NCI-H510A treated with DMSO at 0.1 percent for 48 hours (cell line): ENCODE measurements at places on chromosomes 11 and 22.

DNA sequence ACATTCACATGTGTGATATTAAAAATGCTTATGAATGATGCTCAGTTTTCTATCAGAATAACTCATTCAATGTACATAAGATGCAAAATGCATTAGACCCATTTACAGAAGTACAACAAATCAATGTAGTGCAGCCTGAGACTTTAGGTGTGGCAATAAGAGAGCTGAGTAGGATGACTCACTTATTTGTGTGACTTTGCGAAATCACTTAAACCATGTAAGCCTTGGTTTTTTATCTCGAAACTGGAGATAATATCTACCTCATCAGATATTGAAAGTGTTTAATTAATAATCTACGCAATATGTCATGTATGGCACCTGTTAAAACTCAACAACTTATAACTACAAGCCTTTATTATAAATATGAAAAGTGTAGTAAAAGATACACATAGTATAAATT, 105.7 kb upstream of the LUZP2 start:
- DNase-seq, result no peak

DNA sequence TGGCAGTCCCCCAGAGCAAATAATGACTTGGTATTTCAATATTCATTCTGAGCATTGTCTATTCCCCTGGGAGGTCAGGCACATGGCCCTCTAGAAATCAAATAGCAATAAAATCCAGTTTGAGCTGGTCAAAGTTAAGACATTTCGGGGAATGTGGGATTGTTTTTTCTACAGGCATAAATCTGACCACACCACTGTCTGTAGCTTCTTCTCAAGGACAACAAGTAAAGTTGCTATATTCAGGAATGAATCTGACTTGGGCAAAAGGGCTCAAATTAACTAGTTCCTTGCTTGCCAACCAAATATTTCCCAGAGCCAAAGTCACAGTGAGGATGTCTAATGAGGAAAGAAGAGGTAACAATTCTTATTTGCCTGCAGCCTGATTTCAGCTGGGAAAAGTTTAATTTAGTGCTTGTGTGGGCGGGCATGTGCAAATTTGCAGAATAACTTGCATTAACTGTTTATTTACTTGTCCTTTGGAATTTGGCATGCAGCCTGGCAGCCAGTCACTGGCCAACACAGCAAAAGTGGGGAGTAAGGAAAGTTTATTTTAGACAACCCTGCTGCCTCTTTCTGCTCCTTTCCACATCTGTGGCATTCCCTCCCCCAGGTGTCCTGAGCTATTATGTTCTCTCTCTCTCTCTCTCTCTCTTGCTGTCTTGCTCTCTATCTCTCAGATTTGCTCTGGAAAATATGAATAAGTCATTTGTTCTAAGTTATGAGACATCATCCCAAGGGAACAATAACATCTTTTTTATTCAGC, 51.2 kb upstream of the ARHGAP20 start:
- DNase-seq, result no peak

GRCh38 chr11:78898266-78898775, 323.7 kb upstream of the NARS2 start:
- DNase-seq, result peak; percentile 41

GRCh38 chr11:18332302-18332701, 9.9 kb downstream of the GTF2H1 start:
- no peak for DNase-seq

GRCh38 chr11:47183969-47184368, 2.3 kb downstream of the PACSIN3 start:
- DNase-seq, result no peak

GRCh38 chr11:109338131-109338530, 83.9 kb upstream of the C11orf87 start:
- DNase-seq, result no peak

DNA sequence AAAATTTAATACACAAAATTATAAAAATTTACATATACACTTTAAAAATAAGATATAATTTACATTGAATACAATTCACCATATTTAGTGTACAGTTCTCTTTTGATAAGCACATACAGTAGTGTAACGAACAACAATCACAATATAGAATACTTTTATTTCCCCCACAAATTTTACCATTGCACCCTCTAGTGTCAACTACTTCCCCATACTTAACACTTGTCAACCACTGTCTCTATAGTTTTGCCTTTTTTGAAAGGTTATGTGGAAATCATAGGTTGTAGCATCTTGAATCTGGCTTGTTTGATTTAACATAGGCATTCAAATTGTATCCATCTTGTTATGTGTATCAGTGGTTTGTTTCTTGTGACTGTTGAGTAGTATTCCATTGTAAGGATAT, 21.3 kb upstream of the PANX1 start:
- DNase-seq, result no peak

DNA sequence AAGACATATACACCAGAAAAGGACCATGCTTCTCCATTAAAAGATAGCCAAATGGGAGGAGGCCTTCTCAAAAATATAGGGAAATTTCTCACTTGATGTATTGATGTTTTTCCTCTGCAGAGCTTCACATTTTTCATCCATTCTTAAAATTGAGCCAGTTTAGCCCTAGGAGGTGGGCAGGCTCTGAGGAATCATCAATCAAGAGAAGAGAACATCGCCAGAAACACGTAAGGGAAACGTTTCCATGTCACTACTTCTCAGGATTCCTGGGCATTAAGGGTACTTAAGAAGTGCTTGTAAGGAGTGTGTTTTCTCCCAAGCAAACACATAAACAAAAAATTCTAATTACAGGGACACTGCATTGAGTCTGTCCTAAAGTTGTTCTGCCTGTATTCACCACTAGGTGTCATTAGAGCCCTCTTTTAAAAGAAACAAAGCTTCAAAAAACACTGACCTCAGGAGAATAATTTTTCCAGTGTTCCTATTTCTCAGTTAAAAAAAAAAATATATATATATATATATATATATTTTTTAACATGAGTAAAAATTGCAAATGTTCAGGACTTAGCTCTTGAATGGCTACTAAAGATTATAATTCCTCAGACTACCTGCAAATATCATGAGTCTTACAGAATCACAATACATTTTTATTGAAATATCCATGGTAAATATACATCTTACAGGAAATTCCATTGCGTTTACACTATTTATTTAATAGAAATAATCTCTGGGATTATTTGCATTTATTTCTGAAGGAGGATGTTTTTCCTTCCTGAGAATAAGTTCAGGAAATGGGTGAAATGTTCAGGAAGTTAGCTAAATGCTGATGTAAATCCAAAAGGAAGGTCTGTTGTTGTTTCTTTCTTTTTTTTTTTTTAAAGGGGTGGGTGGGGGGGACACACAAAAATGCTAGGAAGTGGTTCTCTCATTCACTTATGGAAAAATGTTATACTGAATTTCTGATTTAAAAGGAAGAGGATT, 16.0 kb downstream of the FZD4 start:
- DNase-seq, result peak; percentile 83

GRCh38 chr11:15699978-15700377, 585.3 kb downstream of the INSC start:
- no peak for DNase-seq

GRCh38 chr11:119055901-119056300, 1.1 kb downstream of the HYOU1 start:
- no peak for DNase-seq

- no peak for DNase-seq
These were observed 4.9 kb downstream of the TCP11L1 start for GRCh38 chr11:33044285-33044756.

DNA sequence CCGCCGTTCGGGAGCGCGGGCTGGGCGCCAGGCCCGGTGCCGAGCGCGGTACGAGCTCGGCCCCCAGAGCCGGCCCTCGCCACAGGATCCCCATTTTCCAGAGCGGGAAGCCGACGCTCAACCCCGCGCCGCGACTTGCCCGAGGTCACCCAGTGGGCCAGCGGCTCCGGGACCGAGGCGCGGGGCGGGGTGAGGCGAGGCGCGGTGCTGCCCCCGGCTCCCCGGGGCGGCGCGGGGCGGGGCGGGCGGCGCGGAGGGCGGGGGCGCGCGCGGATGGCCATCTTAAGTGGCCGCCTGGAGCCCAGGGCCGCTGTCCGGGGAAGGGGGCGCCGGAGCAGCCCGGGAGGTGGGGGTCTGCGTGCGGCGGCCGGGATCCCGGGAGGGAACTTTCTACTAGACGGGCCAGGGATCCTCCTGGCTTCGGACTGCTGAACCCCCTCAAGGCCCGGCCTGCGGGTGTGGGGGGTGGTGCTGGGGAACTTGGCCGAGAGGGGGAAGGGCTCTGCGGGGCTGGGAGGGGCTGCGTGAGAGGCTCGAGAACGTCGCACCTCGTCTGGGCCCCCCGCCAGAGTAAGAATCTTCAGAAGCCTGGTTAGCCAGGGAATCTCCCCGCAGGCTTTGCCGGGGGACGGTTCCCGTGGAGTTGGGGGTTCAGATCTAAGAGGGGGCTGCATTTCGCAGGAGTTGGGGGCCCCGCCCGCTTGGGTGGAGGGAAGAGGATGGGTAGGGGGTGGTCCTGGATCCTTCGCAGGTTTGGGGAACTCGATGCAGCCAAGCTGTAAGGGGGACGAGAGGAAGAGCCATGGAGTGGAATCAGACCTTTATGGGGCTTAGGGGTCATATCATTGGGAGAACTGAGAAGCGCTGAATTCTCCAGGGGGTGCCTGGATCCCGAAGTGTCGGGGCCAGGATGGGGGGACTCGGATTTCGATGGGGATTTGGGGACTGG, 678 bp upstream of the INPPL1 start:
- peak; percentile 59 for DNase-seq

GRCh38 chr11:113389272-113389671, 1.7 kb downstream of the ANKK1 start:
- DNase-seq, result no peak

DNA sequence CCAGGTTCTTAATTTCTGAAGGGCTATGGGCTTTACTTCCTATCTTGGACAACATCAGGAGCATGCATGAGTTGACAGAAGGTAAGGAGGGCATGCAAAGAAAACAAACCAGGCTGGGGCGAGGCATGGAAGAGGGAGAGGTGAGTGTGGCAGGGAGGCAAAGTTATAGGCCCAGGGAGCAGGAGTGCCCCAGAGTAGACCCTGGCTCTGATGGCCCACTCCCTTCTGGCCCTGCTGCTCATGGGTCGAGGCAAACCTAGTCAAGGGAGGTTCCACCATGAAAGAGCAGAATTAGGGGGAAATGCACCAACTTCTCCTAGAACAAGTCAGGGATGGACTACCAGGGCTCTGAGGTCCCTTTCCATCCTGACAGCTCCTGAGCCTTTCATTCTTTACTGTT, 10.2 kb downstream of the CHRNA10 start:
- no peak for DNase-seq

GRCh38 chr22:45978275-45978713, 1.3 kb upstream of the WNT7B start:
- no peak for DNase-seq

DNA sequence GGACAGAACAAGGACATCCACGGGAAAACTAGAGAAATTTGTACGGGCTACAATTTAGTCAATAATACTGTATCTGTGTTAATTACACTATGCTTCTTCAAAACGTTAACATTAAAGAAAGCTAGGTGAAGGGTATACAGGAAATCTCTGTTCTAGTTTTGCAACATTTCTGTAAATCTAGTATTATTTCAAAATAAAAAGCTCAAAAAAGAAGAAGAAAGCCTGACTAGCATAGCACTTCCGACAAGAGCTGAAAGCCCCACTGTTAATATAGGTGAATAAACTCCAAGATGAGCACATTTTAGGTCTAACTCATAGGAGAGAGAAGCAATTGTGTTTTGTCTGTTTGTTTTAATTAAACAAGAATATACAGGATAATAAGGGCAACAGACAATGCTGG, 299.7 kb downstream of the TTC28 start:
- no peak for DNase-seq

GRCh38 chr11:69569306-69570200, 71.4 kb upstream of the CCND1 start:
- DNase-seq, result no peak

DNA sequence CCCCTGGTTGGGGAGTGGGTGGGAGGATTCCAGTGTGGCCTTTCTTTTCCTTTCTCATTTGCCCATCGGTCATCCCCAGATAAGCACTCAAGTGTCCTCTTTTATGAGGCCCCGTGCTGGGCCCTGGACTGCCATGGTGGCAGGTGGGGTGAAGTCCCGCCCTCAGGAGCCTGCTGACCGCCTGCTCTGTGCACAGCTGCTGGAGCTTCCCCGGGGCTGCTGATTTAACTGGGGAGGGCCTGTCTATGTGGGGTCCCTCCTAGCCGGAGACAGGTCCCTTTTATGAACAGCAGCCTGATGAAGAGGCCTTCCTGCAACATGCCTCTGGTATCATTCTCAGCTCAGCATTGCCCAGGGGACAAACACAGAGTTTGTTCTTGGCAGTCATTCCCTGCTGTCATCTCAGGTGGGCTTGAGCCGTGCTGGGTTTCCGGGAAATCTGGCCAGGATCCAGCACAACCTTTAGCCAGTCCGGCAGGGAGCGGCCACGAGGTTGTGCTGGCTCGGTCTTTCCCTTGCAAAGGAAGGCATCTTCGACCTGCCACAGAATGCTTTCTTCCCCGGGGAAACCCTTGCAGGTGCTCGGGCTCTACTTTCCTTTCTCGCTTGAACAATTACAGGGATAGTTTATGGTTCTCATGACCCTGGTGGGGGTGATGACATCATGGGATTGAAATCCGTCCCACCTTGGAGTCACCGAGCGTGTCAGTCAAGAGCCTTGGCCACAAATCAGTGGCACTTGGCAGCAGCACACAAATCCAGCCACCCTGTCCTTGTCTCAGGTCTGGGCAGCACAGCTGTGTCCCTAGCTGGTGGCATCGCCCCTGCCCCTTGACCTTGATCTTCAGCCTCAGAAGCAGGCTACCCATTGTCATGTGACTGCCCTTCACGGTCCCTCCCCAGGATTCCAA, 20.1 kb downstream of the ST14 start:
- peak; percentile 53 for DNase-seq

DNA sequence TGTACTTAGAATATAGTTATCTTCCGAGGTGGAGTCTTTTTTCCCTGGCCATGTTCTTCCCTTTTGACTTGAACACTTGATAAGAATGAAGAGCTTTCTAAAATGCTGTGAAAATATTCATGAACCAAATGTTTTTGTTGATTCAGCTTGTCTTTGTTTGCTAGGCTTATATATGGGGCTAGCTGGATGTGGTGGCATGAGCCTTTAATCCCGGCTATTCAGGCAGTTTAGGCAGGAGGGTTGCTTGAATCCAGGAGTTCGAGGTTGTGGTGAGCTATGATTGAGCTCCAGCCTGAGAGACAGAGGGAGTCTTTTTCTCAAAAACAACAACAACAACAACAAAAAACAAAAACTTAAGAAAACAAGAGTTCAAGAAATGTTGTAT, 23.1 kb downstream of the CBL start:
- DNase-seq, result no peak

- no peak for DNase-seq
These were observed 50.1 kb upstream of the PHOX2A start for GRCh38 chr11:72293910-72294615.

DNA sequence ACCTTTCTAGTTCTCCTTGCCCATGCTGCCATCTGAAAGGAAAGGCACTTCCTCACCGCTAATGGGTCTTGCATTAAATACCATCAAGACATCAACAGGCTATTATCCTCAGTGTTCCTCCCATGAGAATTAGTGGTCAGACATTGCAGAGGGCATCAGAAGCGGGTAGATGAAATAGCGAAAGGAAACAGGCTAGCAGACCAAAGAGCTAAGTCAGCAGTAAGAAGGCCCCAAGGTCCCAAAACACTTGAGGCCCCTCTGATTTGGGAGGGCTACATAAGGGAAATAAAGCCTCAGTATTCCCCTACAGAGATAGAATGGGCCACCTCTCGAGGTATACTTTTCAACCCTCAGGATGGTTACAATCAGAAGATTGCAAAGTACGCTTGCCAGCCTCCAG, 12.9 kb downstream of the KCNJ11 start:
- DNase-seq, result no peak

- DNase-seq, result no peak
These were observed 162.8 kb downstream of the DSCAML1 start for GRCh38 chr11:117633976-117634755.

GRCh38 chr11:2363577-2364370, 13.3 kb upstream of the CD81 start:
- DNase-seq, result no peak
